Airway epithelial cell (primary cell): ENCODE measurements at places on chromosomes 6 and 20. TPM values are rescaled to one million over a fixed set of nuclear protein-coding genes. Genes with fewer than 3 reads are reported as not detected.

BPIFB4 gene
- total RNA-seq: not detected in 2 replicates

GABRR1 gene
- not detected in 2 replicates for total RNA-seq

C20orf202 gene
- total RNA-seq: 0.05 TPM in 1 of 2 replicates, not detected in the other

FRMD1 gene
- total RNA-seq: 0.07 TPM in 1 of 2 replicates, not detected in the other

MUCL3 gene
- total RNA-seq: not detected in 2 replicates
